Endothelial cell of umbilical vein (primary cell): ENCODE measurements at places on chromosomes 6 and 20. TPM values are rescaled to one million over a fixed set of nuclear protein-coding genes. Genes with fewer than 3 reads are reported as not detected.

GRCh38 chr6:19834858-19835257 lies 2.3 kb upstream of the ID4 start:
- no peak for DNase-seq
- H3K4me1 ChIP-seq, result no peaks in the 10 kb centered on the region
- H3K27me3 ChIP-seq, result peaks cover 47% of the 10 kb centered on the region

DNA sequence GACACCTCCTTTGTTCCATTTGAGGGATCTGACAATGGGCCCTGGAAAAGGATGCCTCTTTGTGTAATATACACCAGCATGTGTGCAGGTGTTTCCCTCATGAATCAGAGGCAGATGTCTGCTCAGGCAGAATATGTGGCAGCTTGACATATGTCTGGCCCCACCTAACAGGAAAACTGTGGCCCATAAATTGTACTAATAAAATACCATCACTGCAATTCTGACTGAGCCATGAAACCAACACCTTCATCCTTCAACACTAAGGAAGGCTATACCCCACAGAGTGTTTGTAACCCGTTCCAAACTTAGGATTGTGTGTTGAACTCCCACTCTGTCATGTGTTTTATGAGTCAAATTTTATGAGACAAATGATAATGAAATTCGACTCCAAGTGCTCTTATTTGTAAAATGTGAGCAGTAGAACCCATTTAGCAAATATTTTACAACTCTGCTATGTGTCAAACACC lies 22.7 kb downstream of the LAMA4 start:
- H3K36me3 ChIP-seq, result peaks cover 8% of the 10 kb centered on the region
- peak overlapping the region; percentile 99 for H3K27ac ChIP-seq
- peaks cover 93% of the 10 kb centered on the region for H3K4me1 ChIP-seq
- no peaks in the 10 kb centered on the region for H3K27me3 ChIP-seq

PPP1R16B gene
- total RNA-seq, result 52.7 and 68.1 TPM in 2 replicates

DNA sequence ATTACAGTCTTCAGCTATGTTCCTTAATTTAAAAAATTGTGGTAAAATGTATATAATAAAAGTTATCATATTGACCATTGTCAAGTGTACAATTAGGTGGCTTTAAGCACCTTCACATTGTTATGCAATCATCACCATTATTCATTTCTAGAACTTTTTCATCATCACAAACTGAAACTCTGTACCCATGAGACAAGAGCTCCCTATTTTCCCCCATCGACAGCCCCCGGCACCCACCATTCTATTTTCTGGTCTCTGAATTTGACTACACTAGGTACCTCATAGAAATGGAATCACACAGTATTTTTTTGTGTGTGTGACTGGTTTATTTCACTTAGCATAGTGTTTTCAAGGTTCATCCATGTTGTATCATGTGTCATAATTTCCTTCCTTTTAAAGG lies 39.7 kb upstream of the FYN start:
- H3K4me3 ChIP-seq, result no peak overlapping the region
- H3K27ac ChIP-seq, result no peak overlapping the region
- H3K36me3 ChIP-seq, result no peaks in the 10 kb centered on the region
- no peaks in the 10 kb centered on the region for H3K27me3 ChIP-seq

DNA sequence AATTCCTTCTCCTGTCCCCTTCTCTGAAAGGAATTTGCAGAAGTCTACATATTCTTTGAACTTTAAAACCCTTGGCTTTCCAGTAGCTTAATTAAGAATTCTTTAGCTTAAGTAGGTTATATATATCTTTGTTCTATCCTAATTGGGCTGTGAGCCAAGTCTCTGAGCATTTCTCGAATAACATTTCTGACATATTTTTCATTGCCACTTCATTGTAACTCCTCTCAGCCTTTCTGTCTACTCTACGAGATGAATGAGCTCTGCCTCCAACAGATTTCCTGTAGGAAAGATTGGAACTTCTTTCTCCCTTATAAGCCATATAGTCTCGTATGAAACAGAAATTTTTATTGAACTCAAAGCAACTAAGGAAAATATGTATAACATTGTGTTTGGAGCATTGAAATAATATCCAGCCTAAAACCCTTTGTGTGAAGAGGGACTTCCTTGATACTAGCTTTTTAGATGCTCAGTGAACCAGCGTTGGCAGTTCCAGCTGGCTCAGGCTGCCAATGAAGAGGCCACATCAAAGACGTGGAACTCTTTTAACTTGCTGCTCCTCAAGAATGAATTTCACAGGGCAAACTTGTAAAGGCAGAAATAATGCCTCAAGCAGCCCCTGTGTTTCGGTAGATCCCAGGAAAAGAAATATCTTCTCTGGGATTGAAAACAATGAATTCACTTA lies 87.7 kb upstream of the NOX3 start:
- DNase-seq, result peak; percentile 72
- no peak overlapping the region for H3K4me3 ChIP-seq
- H3K36me3 ChIP-seq, result no peaks in the 10 kb centered on the region
- no peaks in the 10 kb centered on the region for H3K27me3 ChIP-seq
- H3K4me1 ChIP-seq, result no peaks in the 10 kb centered on the region
- no peak overlapping the region for H3K27ac ChIP-seq

GRCh38 chr6:138572885-138573284 lies 73.6 kb upstream of the NHSL1 start:
- no peak overlapping the region for H3K27ac ChIP-seq
- H3K4me1 ChIP-seq, result peaks cover 13% of the 10 kb centered on the region
- H3K27me3 ChIP-seq, result no peaks in the 10 kb centered on the region
- H3K4me3 ChIP-seq, result no peak overlapping the region
- no peaks in the 10 kb centered on the region for H3K36me3 ChIP-seq
- no peak for DNase-seq

C6orf141 gene
- 13.7 and 15.5 TPM in 2 replicates for total RNA-seq

DNA sequence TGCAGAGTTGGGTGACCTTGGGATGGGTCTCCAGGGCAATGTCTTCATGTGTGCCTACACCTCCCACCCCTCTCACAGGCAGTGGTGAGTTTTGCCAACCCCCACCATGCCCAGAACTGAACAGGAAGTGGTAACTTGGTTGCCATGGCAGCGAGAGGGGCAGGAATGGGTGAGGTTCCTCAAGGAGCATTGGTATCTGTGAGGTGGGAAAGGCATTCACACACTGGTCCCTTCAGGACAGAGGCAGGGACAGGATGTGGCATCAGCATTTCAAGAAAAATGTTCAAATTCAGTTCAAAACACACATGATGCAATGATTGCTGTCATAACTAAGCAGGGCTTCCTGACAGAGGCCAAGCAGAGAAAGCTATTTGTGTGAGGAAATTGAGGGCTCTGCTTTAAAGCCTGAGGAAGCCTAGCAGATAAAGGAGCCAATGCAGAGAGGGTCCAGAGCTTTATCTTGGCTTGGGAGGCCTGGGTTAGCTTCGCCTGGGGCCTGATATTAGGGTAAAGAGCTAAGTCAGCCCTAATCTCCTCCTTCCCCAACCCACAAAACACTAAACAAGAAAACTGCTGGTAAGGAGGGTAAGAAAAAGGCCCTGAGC lies 551 bp downstream of the TREML2 start:
- H3K36me3 ChIP-seq, result no peaks in the 10 kb centered on the region
- peaks cover 6% of the 10 kb centered on the region for H3K27me3 ChIP-seq
- H3K27ac ChIP-seq, result no peak overlapping the region
- H3K4me3 ChIP-seq, result no peak overlapping the region

- no peaks in the 10 kb centered on the region for H3K36me3 ChIP-seq
- peaks cover 1% of the 10 kb centered on the region for H3K4me1 ChIP-seq
- H3K27ac ChIP-seq, result no peak overlapping the region
Measured at GRCh38 chr6:20924911-20925543, 390.8 kb downstream of the CDKAL1 start.

GRCh38 chr6:48996461-48997119 lies 466.5 kb downstream of the MMUT start:
- no peak overlapping the region for H3K4me3 ChIP-seq
- no peaks in the 10 kb centered on the region for H3K36me3 ChIP-seq
- no peaks in the 10 kb centered on the region for H3K4me1 ChIP-seq
- H3K27ac ChIP-seq, result no peak overlapping the region
- no peaks in the 10 kb centered on the region for H3K27me3 ChIP-seq

- no peaks in the 10 kb centered on the region for H3K4me1 ChIP-seq
- no peak for DNase-seq
- H3K27me3 ChIP-seq, result peaks cover 2% of the 10 kb centered on the region
- H3K36me3 ChIP-seq, result no peaks in the 10 kb centered on the region
- no peak overlapping the region for H3K4me3 ChIP-seq
Measured at GRCh38 chr6:49582529-49582928, 32.1 kb downstream of the C6orf141 start.

COX4I2 gene
- not detected in 2 replicates for total RNA-seq

DNA sequence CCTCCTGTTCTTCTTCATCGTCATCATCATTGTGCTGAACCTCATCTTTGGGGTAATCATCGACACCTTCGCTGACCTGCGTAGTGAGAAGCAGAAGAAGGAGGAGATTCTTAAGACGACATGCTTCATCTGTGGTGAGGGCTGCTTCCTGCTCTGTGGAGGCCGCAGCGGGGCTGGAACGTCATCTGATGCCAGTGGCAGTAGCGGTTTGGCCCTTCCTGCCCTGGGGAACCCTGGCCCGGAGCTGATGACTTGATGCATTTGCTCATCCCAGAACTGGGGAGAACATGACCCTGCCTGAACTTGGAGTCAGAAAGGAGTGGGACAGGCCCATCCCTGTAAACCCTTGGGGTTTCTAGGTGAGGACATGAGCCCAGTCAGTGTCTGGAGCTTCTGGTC lies 18.7 kb downstream of the UQCC2 start:
- no peaks in the 10 kb centered on the region for H3K27me3 ChIP-seq
- H3K4me3 ChIP-seq, result no peak overlapping the region
- peak overlapping the region; percentile 89 for H3K27ac ChIP-seq
- peaks cover 53% of the 10 kb centered on the region for H3K4me1 ChIP-seq
- no peak for DNase-seq

- H3K27me3 ChIP-seq, result no peaks in the 10 kb centered on the region
- no peak for DNase-seq
- no peaks in the 10 kb centered on the region for H3K36me3 ChIP-seq
- H3K4me1 ChIP-seq, result no peaks in the 10 kb centered on the region
Measured at GRCh38 chr6:147660334-147661311, 152.1 kb downstream of the SAMD5 start.

SOX18 gene
- total RNA-seq, result 175 and 211 TPM in 2 replicates

- H3K4me3 ChIP-seq, result no peak overlapping the region
- no peak for DNase-seq
- H3K4me1 ChIP-seq, result no peaks in the 10 kb centered on the region
- H3K36me3 ChIP-seq, result no peaks in the 10 kb centered on the region
- no peak overlapping the region for H3K27ac ChIP-seq
Measured at GRCh38 chr6:116307001-116307400, 27.3 kb upstream of the TSPYL1 start.

- H3K4me3 ChIP-seq, result no peak overlapping the region
- H3K36me3 ChIP-seq, result no peaks in the 10 kb centered on the region
- H3K4me1 ChIP-seq, result peaks cover 33% of the 10 kb centered on the region
- no peak for DNase-seq
- no peaks in the 10 kb centered on the region for H3K27me3 ChIP-seq
Measured at GRCh38 chr6:56727097-56727850, 84.6 kb upstream of the DST start.

RCAN2 gene
- 0.33 and 0.46 TPM in 2 replicates for total RNA-seq

- no peak overlapping the region for H3K27ac ChIP-seq
- DNase-seq, result no peak
- no peaks in the 10 kb centered on the region for H3K27me3 ChIP-seq
- no peaks in the 10 kb centered on the region for H3K4me1 ChIP-seq
- H3K36me3 ChIP-seq, result no peaks in the 10 kb centered on the region
Measured at GRCh38 chr6:118252474-118252873, 295.6 kb upstream of the PLN start.

SLC22A7 gene
- total RNA-seq, result not detected in 2 replicates

GPR63 gene
- total RNA-seq, result 0.09 and 0.13 TPM in 2 replicates

GRCh38 chr6:16907991-16908390 lies 146.7 kb upstream of the ATXN1 start:
- no peaks in the 10 kb centered on the region for H3K4me1 ChIP-seq
- DNase-seq, result no peak
- no peaks in the 10 kb centered on the region for H3K27me3 ChIP-seq
- H3K4me3 ChIP-seq, result no peak overlapping the region
- no peak overlapping the region for H3K27ac ChIP-seq

GRCh38 chr6:154683756-154684523 lies 49.3 kb upstream of the SCAF8 start:
- no peaks in the 10 kb centered on the region for H3K36me3 ChIP-seq
- H3K27ac ChIP-seq, result peak overlapping the region; percentile 61
- peak; percentile 78 for DNase-seq
- no peaks in the 10 kb centered on the region for H3K27me3 ChIP-seq
- H3K4me3 ChIP-seq, result no peak overlapping the region

ESR1 gene
- total RNA-seq, result not detected in 2 replicates

FAM209B gene
- not detected in 2 replicates for total RNA-seq

- no peaks in the 10 kb centered on the region for H3K4me1 ChIP-seq
- no peaks in the 10 kb centered on the region for H3K27me3 ChIP-seq
- no peak overlapping the region for H3K27ac ChIP-seq
- H3K4me3 ChIP-seq, result no peak overlapping the region
- H3K36me3 ChIP-seq, result no peaks in the 10 kb centered on the region
Measured at GRCh38 chr6:115643762-115644161, 416.9 kb downstream of the FRK start.

DNA sequence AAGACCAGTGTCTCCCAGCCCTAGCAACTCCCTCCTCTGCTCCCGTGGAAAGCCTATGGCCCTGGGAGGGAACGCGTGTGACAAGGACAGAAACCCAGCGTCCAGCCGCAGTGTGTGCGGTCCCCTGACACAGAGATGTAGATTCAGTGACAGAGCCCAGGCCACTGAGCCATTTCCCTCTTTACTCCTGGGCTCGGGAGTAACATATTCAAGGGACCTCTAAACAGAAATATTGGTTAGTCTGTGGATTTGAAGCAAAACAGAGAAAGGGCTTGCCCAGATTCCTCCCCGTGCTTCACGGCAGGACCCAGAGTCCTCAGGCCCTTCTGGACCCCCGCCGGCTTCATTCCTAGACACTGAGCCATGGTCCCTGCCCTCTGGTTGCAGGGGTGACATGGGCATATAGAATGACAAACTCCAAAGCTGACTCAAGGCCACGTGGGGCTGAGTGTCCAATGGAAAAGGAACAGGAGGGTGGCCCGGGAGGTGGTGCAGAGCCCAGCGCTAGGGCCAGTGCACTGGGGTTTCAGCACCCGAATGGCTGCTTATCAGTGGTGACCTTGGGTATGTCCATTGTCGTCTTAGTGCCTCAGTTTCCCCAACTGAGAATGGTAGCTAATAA lies 248.2 kb downstream of the QKI start:
- H3K27ac ChIP-seq, result no peak overlapping the region
- no peak overlapping the region for H3K4me3 ChIP-seq
- no peaks in the 10 kb centered on the region for H3K27me3 ChIP-seq

DNA sequence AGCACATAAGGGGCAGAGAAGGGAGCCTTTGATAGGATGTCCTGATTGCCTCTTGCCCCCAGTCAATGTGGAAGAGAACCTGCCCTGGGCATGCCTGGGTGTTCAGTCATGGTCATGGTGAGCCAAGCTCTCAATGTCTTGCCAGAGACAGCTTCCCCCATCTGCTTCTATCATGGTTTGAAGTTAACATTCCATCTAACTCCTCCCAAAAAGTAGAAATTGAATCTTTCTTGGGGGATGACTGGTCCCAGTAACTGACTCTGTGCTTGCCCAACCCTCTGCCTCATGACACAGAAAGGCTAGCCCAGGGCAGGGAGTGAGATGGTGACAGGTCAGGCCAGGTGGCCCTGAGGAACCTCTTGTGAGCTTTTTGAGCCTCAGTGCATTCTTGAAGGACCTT lies 60.1 kb downstream of the ADTRP start:
- H3K27ac ChIP-seq, result no peak overlapping the region
- H3K4me1 ChIP-seq, result no peaks in the 10 kb centered on the region
- H3K36me3 ChIP-seq, result no peaks in the 10 kb centered on the region
- H3K4me3 ChIP-seq, result no peak overlapping the region
- no peaks in the 10 kb centered on the region for H3K27me3 ChIP-seq

ULBP1 gene
- 0.33 and 2.3 TPM in 2 replicates for total RNA-seq

AVP gene
- total RNA-seq, result not detected in 2 replicates

SPATS1 gene
- total RNA-seq, result not detected in 2 replicates

VSTM2L gene
- not detected in 2 replicates for total RNA-seq
